ENCODE measurements at places on chromosomes 7 and 10. TPM values are rescaled to one million over a fixed set of nuclear protein-coding genes. Genes with fewer than 3 reads are reported as not detected.

ANKRD2 gene
- 0.26 TPM for total RNA-seq

AUTS2 gene
- 0.69 TPM for total RNA-seq

GNGT1 gene
- total RNA-seq, result not detected

OR13A1 gene
- total RNA-seq, result not detected

SPDYE6 gene
- not detected for total RNA-seq

TMEM72 gene
- not detected for total RNA-seq

PAX4 gene
- not detected for total RNA-seq
